ENCODE measurements at places on chromosomes 13 and 19.

- no peak for DNase-seq
Observed at GRCh38 chr13:110993788-110994187, 78.9 kb upstream of the ANKRD10 start.

GRCh38 chr19:632579-633067, 714 bp downstream of the POLRMT start:
- DNase-seq = no peak

- DNase-seq = no peak
Observed at GRCh38 chr13:32391101-32391619, 36.8 kb downstream of the N4BP2L1 start.

DNA sequence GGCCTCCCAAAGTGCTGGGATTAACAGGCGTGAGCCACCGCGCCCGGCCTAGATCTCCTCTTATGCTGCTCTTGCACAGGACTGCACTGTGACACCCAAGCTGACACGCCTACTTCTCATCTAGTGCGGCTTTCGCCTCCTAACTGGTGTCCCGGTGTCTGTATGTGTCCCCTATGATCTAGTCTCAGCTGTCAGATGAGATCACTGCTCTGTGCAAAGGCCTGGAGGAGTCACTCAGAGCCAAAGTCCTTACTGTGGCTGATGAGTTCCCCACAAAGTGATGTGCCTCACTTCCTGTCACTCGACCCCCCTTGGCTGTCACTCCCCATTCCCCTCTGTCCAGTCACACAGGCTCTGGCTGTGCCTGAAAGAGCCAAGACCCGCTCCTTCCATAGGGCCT, 2.5 kb downstream of the ZNF556 start:
- no peak for DNase-seq

GRCh38 chr19:39738814-39739213, 985 bp upstream of the CLC start:
- DNase-seq = no peak

DNA sequence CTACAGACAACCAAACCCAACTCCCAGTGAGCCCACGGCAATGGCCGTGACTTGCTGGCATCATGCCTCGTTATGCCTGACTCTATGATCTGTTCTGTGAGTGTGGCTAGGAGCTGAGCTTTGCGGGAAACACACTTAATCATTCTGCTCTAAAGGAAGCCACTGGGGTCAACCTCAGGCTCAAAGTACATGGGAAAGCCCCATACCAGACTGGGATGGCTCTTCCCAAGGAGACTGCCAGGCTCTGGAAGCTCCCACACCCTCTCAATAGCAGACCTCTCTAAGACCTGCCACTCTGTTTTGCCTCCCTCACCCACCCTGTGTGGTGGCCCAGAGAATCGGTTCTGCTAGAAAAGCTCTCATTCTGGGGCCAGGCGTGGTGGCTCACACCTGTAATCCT, 2.2 kb downstream of the PEPD start:
- no peak for DNase-seq

GRCh38 chr19:30314805-30315155, 57.4 kb upstream of the ZNF536 start:
- DNase-seq = no peak

- no peak for DNase-seq
Observed at GRCh38 chr13:102191951-102192502, 209.8 kb downstream of the FGF14 start.

DNA sequence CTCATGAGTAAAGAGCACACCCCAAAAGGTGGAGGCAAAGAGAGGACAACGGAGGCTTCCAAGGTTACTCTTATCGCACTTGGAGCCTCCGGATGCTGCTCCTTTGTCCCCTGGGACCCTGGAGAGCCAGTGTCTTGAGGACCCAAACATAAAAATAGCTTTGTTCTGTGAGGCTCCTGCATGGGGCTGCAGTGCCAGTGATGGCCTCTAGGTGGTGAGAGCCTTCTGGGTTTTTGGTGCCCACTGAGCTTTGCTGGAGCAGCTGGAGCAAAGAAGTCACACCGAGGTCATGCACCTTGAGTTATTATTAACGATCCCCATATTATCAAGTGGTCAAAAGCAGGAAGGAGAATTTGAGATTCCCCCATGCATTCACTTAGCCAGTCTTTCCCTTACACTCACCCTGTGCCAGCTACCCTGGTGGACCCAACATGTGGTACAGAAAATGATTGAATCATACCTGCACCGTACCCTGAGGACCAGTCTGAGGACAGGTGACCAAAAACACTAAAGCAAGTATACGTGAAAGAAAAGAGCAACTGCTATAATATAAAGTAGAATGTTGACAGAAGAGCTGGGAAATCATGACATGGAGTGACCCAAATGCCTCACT, 41.5 kb downstream of the ZNF682 start:
- DNase-seq = no peak

GRCh38 chr19:53088091-53088490, 15.1 kb downstream of the ZNF160 start:
- no peak for DNase-seq

- no peak for DNase-seq
Observed at GRCh38 chr19:52742516-52742915, 7.7 kb upstream of the ZNF611 start.

DNA sequence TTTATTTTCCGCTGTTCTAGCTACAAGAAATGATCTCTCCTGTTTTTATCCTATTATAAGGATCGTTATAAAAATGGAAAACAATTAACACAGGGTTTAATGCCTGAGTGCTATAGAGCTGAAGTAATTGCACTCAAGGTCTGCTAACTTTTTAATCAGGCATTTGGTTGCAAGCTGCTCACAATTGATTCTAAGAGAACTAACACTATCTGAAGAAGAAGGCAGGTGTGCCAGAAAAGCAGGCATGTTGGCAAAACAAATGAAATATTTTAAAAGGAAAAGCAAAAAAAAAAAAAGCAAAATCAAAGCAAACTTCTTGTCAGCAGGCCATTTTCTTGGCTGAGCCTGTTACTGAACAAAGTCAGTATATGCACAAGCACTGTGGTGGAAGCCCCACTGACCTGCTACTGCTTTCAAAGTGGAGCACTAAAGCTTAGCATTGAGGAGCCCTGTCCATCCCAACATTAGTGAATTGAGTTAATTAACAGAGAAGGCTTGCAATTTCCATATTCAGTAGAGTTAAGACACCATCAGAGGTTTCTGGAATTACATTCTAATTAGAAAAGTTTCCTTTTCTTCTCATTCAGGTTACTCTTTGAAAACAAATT, 574.2 kb downstream of the PCDH9 start:
- DNase-seq = no peak

- DNase-seq = no peak
Observed at GRCh38 chr19:50549927-50550593, 18.2 kb downstream of the LRRC4B start.

DNA sequence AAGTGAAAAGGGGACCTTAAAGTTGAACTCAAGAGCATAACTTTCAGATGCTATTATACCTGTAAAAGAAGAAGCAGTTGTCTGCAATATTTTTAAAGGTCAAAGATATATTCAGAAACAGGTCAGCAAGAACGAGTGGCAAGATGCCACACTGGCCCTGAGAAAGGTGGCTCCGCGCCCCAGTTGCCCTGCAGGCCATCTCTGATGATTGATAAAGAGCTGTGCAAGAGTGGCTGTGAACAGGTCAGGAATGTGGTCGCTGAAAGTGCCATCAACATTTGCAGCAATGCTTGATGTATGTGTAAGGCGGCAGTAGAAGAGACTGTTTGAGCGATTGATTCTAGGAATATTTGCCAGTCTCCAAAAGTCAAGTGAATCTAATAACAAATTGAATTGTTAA, 664.2 kb upstream of the SLC10A2 start:
- DNase-seq = no peak

GRCh38 chr13:113454936-113455335, 1.6 kb upstream of the ADPRHL1 start:
- DNase-seq = no peak

DNA sequence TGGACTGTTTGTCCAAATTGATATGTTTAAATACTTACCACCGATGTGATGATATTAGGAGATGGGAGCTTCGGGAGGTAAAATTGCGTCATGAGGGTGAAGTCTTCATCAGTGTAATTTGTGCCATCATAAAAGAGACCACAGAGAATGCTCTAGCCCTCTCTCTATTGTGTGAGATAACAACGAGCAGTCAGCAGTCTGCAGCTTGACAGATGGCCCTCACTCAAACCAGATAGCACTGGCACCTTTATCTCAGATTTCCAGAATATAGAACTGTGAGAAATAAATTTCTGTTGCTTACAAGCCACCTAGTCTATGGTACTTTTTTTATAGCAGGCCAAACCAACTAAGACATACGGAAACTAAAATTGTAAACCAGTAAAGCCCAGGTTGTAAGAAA, 1718.9 kb upstream of the MIR17HG start:
- no peak for DNase-seq

DNA sequence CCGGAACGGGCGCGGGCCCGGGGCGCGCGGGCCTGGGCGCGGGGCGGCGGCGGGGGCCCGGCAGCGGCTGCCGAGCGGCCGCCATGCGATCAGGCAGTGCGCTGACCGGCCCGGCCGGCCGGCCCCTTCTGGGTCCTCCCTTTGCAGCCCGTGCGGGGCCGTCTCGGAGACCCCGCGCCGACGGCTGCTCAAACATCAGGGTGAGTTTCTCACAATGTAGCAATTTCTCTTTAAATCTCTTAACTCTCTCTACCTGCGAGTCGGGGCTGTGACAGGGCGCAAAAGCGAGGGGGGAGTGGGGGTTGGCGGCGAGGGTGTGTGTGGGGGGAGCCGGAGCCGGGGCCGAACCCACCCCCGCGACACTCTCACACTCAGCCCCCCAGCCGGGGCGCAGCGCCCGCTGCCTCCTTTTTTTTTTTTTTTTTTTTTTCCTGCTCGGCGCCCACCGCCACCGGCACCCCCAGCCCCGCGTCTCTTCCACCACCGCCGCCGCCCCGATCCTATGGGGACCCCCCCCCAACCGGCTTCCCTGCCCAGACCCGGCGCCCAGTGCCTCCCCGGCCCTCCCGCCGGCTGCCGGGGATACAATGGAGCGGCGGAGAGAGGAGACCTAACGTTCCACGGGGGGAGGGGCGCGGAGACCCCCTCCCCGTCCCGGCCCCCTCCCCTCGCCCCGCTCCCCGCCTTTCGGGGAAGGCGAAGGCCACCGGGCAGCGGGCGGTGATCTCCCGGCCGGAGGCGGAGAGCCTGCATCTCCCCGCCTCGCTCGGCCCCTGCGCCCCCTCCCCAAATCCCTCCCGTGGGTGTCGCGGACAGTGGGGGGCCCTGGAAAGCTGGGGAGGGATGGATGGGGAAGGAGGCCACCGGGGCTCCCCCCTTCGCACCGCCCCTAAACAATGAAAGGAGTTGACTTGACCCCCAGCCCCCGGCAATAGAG, at the start of gene BICRA:
Gene BICRA (plus strand): TSS at position 166 of the 937 bp plus-strand sequence. CDS start 64,441 bp downstream, outside the sequence.
- peak; percentile 41 for DNase-seq

DNA sequence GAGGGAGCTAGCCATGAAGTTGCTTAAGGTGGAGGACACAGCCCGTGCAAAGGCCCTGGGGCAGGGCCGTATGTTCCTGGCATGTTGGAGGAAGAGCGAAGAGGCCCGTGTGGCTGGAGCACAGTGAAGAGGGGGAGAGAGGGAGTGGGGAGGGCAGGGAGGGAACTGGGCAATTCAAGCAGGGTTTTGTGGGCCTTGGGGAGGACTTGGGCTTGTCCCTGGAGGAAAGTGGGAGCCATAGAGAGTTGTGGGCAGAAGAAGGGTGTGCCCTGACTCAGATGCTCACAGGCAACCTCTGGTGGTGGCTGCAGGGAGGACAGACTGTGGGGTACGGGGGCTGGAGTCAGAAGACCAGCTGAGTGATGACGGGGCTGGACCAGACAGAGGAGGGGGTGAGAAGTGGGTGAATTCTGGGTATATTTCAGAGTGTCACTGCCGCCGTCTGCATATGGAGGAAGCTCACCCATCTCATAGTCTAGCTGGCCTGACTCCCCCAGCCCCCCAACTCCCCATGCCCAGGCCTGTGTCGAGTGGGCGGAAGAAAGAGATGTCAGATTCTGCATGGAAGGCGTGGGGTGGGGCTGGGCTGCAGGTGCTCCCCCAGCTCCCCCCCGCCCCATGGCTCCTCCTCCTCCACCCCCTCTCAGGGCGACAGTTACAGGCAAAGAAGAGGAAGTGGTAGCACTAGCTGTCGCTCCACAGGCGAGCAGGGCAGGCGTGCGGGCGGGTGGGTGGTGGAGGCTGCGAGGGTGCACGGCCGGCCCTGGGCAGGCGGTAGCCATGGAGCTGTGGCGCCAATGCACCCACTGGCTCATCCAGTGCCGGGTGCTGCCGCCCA, at the start of gene VAV1:
Gene VAV1 (plus strand): TSS at position 681 of the 838 bp plus-strand sequence. CDS start 100 bp downstream, at position 781.
- no peak for DNase-seq

Data from SHP77 (cell line).